ENCODE measurements at places on chromosomes 11 and 22.

GRCh38 chr11:120339394-120339890 lies 3.2 kb downstream of the ARHGEF12 start:
- no peak for DNase-seq

DNA sequence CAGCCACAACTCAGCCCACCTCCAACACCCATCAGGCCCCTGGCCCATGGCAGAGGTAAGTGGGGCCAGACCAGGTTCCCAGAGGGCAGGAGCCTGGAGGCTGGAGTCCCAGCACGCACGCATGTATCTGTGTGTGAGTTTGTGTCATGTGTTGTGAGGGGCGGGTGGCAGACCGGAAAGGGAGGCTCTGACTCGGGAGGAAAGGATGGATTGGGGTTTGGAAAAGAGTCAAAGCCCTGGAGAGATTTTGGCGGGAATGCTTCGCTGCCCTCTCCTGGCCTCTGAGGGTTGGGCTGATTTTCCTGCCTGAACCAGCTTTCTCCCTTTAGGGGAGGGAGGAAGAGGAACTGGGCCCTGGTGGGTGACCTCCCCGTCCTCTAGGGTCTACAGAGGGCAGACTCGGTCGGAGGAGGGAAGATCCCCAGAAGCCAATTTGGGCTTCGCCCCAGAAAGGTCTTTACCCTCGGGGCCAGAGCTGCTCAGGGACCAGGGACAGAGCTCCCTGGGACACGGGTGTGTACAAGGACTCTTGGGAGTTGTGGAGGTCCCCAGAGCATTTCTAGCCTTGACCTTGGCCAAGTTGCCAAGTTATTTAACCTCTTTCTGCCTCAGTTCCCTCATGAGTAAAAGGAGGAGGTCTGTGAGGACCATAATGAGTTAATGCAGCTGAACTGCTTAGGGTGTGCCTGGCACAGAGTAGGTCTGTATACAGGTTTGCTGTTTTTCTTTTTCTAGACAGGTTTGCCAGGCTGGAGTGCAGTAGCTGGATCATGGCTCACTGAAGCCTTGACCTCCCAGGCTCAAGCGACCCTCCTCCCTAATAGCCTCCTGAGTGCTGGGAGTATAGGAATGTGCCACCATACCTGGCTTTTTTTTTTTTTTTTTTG lies 6.9 kb downstream of the C11orf68 start:
- DNase-seq, result peak; percentile 32

- DNase-seq, result no peak
Measured at GRCh38 chr11:10247011-10247410, 47.0 kb downstream of the SBF2 start.

DNA sequence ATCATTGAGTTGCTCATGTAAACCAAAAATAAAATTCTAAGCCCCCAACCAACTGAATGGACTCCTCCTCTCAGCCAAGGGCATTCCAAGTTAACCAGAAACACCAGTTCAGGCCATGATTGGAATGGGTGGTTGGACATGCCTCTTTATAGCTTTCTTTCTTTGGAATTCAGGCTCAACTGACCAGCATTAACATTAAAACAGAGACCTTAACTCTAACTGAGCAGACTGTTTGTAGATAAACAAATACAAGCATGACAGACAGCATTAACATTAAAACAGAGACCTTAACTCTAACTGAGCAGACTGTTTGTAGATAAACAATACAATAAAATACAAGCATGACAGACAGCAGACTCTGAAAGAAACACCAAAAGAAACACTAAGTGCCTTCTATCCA lies 278.2 kb downstream of the DLG2 start:
- no peak for DNase-seq

DNA sequence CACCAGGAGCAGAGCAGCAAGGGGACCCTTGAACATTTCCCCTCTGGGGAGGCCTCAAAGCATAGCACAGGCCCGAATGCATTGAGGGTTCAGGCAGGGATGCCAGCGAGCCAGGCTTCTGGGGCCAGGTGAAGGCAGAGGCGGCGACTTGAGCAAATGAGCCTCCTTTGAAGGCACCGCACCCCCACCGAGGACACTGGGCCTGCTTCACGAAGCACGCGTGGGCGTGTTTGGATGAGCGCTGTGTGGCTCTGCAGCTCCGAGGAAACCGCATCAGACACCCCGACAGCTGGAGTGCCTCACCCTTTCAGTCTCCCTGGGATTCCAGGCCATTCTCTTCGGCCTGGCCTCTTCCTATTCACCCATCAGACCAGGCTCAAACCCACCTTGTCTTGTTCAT lies 301.8 kb downstream of the NTM start:
- DNase-seq, result no peak

- peak; percentile 90 for DNase-seq
Measured at GRCh38 chr11:122656631-122657101, 1.1 kb downstream of the UBASH3B start.

GRCh38 chr11:105799728-105800462 lies 190.0 kb downstream of the GRIA4 start:
- no peak for DNase-seq

GRCh38 chr11:12085371-12086251 lies 24.8 kb upstream of the MICAL2 start:
- DNase-seq, result no peak

- no peak for DNase-seq
Measured at GRCh38 chr22:19805821-19806212, 45.2 kb downstream of the TBX1 start.

GRCh38 chr22:40352763-40353162 lies 6.5 kb downstream of the ADSL start:
- DNase-seq, result no peak
